Cortex of kidney (tissue), 1 donor: ENCODE measurements at places on chromosomes 7 and 10.

DNA sequence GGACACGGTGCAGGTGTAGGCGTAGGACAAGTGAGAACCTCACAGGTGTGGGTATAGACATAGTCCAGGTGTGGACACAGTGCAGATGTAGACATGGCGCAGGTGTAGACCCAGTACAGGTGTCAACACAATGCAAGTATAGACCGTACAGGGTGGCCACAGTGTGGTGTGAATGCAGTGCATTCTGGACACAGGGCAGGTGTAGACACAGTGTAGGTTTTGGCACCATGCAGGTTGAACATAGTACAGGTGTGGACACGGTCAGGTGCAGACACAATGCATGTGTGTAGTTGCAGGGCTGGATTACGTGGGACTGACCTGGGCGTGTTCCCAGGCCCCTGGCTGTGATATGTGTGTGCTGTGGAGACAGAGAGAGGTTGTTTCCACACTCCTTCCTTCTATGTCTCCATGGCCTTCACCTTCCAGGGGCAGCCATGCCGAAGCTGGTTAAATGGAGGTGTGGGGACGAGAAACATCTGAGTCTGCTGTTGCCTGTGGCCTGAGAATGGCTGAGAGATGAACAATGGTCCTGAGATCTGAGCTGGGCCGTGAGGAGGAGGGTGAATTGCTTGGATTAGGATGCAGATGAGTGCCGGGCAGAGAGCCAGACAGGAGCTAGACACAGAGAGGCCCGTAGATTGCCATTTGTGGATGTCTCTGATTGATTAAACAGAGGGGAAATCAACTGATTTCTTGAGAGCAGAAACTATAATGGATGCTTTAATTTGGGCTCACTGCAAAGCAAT, 343.9 kb upstream of the SHH start:
- DNase-seq = no peak

DNA sequence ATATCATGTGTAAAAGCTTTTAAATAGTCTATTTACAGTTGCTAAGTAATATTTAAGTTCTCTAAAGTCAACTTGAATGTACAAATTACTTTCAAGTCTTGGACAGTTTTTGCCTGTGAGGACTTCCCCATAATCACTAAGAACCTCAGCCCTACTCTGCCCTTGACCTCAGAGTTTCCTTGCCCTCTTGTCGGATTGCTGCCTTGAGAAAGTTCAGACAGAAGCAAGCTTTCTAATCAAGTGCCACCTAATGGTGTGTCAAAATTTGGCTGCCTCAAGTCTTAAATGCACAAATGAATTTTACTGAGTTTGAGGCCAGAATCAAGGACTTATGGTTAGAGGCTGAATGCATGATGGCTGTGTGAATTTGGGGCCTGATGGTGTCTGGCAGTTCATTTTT, 88.3 kb upstream of the KAT6B start:
- DNase-seq = no peak

- DNase-seq = no peak
Observed at GRCh38 chr7:30671793-30672465, 10.3 kb downstream of the CRHR2 start.

DNA sequence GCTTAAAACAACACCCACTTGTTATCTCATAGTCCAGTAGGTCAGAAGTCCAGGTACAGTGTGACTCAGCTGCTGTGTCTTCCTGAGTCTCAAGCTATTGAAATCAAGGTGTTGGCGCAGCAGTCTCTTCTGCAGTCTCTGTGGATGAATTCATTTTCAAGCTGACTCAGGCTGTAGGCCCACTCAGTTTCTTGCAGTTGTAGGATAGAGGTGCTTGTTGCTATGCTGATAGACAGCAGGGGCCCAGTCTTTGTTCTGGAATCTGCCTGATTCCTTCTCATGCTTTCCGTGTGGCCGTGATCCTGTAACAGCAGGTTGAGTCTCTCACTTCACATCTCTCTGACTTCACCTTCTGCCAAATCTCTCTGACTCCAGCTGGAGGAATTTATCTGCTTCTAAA, 400.4 kb upstream of the POM121L12 start:
- no peak for DNase-seq

GRCh38 chr7:101294039-101294831, 27.4 kb downstream of the IFT22 start:
- no peak for DNase-seq

DNA sequence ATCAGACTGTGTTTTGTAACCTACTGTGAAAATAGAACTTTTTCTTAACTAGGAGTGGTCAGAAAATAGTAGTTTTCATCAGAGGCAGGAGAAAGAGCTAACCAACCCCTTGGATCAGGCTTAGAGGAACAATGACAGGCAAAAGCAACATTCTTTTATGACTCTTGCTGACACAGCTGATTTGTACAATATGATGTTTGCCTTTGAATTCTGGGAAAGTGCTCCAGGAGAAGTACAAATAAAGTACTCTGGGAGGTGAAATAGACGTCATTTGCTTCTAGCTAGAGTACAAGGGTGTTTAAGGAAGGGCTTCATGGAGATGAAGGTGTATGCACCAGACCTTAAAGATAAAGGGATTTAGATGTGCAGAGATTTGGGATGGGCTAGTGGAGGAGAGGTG, 75.1 kb upstream of the KIAA1217 start:
- no peak for DNase-seq

DNA sequence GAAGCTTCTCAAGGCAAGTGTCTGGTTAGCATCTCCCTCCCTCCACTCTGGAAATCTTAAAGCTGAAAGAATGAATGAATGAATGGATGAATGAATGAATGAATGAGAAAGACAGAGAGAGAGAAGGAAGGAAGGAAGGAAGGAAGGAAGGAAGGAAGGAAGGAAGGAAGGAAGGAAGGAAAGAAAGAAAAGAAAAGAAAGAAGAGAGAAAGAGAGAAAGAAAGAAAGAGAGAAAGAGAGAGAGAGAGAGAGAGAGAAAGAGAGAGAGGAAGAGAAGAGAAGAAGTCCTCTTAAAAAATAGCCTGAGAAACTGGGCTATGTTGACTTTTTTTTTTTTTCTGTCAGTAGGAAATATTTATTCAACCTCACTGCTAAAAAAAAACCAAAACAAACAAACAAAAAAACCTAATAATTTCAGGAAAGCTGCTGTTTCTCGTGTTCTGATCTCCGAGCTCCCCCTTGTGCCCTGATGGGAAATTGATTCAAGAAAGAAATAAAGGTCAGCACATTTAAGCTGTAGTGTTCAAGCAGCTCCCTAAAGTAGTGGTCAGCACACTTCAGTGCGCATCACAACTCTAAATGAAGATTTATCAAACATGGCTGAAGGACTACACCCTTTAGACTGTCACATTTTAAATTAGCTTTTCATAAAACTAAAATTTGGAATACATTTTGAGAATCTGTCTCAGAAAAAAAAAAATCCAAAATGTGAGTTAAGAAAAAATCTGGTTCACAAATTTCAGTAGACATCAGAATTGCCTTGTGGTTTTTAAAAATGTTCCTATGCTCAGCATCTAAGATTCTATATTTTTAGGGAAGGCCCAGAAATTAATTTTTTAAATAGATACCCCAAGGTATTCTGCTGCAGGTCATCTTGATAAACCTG, 154.3 kb downstream of the ELAPOR2 start:
- DNase-seq = no peak

GRCh38 chr7:158407581-158408317, 179.9 kb downstream of the PTPRN2 start:
- no peak for DNase-seq

- DNase-seq = no peak
Observed at GRCh38 chr10:70355051-70356021, 27.1 kb downstream of the LRRC20 start.

GRCh38 chr10:16742165-16742960, 74.9 kb downstream of the RSU1 start:
- DNase-seq = no peak

- DNase-seq = no peak
Observed at GRCh38 chr7:106423111-106423510, 138.3 kb upstream of the NAMPT start.

DNA sequence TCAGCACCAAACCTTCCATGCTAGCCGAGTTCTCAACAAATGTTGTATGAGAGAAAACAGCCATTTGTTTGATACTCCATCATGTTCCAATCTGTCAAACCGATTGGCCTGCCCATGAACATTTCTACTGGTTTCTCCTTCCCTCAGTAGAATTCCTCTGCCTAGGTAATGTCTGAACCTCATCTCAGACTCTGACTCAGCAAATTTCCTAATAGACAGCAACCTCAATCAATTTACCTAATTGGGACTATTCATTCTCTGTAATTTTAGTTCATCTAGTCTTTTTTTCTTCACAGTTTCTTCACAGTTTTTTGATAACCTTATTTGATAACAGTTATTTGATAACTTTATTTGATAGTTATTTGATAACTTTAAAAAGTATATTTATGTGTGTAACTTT, 585.1 kb downstream of the DNAJB9 start:
- DNase-seq = no peak

- DNase-seq = no peak
Observed at GRCh38 chr7:83861-84632, 108.3 kb upstream of the FAM20C start.

- no peak for DNase-seq
Observed at GRCh38 chr10:113214331-113214730, 264.3 kb downstream of the TCF7L2 start.

GRCh38 chr10:67788028-67788886, 49.7 kb downstream of the DNAJC12 start:
- no peak for DNase-seq

- DNase-seq = no peak
Observed at GRCh38 chr10:6050801-6051445, 11.2 kb downstream of the IL2RA start.
